ENCODE measurements at places on chromosomes 3 and 15.

- DNase-seq: no peak
Measured at GRCh38 chr15:68209735-68210408, 4.7 kb upstream of the CALML4 start.

GRCh38 chr3:23308986-23309625, 106.0 kb downstream of the UBE2E2 start:
- no peak for DNase-seq

DNA sequence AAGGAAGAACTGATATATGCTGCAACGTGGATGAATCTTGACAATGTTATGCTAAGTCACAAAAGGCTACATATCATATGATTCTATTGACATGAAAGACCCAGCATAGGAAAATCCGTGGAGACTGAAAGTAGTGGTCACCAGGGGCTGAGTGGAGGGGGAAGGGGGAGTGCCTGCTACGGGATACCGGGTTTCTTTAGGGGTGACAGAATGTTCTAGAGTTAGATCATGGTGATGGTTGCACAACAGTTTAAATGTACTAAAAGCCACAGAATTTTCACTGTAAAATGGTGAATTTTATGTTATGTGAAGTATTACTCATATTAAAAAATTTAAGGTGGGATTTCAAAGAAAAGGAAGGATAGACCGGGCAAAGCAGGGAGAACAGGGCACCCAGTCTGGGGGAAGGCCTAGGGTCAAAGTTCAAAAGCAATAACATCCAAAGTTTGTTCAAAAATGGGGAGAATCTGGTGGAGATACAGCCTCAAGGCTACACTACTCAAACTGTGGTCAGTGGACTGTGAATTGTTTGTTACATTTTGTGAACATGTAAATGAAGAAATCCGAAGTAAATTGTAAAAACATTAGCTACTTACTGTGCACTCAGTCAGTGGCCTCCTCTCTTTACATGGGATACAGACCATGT, 74.2 kb upstream of the FNDC3B start:
- no peak for DNase-seq

- DNase-seq: no peak
Measured at GRCh38 chr3:10288575-10288960, 4.2 kb downstream of the GHRL start.

DNA sequence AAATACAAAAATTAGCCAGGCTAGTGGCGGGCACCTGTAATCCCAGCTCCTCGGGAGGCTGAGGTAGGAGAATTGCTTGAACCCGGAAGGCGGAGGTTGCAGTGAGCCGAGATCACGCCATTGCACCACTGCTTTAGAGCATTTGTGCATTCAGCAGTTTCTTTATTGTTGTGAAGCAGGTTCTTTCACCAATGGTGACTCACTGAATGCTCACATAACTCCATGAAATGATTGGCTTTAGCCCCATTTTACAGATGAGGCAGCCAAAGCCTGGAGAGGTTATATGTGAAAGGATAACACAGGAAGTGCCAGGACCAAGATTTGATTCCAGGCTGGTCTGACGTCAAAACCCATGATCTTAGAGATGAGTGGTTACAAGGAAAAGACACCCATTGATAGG, 195.2 kb downstream of the SLCO3A1 start:
- no peak for DNase-seq

GRCh38 chr15:66620341-66620740, 54.5 kb upstream of the LCTL start:
- DNase-seq: no peak

DNA sequence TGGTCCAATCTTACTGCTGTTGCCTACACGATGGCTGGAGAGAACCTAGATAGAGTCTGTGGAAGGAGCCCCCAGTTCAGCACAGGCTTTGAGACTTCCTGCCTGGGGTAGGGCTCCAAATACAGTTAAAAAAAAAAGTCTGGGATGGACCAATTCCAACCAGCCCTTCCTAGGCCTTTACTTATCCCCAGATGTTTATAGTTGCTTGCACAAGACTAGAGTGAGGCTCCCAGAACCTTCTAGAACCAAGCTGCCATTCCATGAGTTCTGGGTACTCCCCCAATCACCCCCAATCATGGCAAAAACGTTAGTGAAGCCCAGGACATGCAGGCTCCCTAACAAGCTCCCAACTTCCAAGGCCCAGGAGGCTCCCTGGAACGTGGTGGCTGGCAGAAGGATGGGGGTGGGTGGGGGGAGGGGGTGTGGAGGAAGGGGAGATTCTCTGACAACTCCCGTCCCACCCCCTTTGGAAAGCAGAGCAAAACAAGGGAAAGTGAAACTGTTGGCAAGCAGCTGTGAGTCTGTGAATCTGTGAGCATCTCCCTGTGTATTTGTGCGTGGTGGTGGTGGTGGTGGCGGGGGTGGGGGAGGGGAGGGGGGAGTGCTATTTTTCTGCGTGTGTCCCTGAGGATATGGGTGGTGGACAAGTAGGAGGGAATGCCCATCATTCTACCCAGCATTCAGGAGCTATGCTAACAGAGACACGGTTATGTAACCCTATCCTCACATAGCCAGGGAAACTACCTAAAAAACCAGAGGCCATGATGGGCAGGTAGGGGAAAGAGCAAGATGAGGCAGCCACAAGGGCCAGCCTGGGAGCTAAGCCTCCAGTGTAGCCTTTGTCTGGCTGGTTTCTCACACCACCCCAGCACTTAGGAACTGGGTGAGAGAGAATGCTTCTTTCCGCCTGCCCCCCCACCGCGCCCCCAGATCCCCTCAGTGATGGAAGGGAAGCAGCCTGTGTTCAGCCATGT, 2.0 kb downstream of the MST1R start:
- no peak for DNase-seq

All from activated CD4-positive, alpha-beta T cell treated with anti-CD3 and anti-CD28 coated beads, Interleukin-2, amount 50 U/mL, for 4 hours (primary cell).